CD8-positive, alpha-beta memory T cell (primary cell): ENCODE measurements at places on chromosomes 4 and X.

DNA sequence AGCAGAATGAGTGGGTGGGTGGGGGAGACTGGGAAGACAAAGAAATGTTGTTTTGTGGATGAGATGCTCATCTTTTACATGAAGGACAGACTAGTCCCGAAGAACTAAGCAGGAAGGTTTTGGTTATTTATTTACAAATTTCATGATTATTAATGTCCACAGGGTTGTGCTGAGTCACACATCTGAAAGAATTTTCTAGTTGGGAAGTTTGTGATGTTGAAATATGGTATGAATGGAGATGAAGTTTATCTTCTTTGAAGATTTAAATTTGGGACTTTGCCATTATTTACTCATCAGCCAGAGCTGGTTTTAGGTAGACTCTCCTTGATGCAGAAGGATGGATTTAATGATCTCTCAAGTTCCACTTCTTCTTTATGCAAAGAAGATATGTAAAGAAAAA, 75.5 kb downstream of the MOSPD2 start:
- no peak overlapping the region for H3K4me3 ChIP-seq
- no peaks in the 10 kb centered on the region for H3K36me3 ChIP-seq
- H3K4me1 ChIP-seq, result no peaks in the 10 kb centered on the region

- H3K27ac ChIP-seq, result no peak overlapping the region
- no peak overlapping the region for H3K4me3 ChIP-seq
- H3K27me3 ChIP-seq, result no peaks in the 10 kb centered on the region
- H3K4me1 ChIP-seq, result no peaks in the 10 kb centered on the region
- H3K36me3 ChIP-seq, result no peaks in the 10 kb centered on the region
- DNase-seq, result no peak
Measured at GRCh38 chrX:131789664-131790063, 233.4 kb upstream of the STK26 start.

- H3K27me3 ChIP-seq, result no peaks in the 10 kb centered on the region
- no peak for DNase-seq
- no peak overlapping the region for H3K4me3 ChIP-seq
- H3K4me1 ChIP-seq, result peaks cover 15% of the 10 kb centered on the region
Measured at GRCh38 chr4:77153006-77153405, 4.0 kb upstream of the CCNG2 start.

GRCh38 chrX:53305219-53305995, 24.0 kb upstream of the IQSEC2 start:
- H3K27me3 ChIP-seq, result no peaks in the 10 kb centered on the region
- DNase-seq, result no peak
- H3K36me3 ChIP-seq, result no peaks in the 10 kb centered on the region
- no peak overlapping the region for H3K27ac ChIP-seq
- H3K4me3 ChIP-seq, result no peak overlapping the region

- peak overlapping the region; percentile 63 for H3K27ac ChIP-seq
- no peaks in the 10 kb centered on the region for H3K36me3 ChIP-seq
- H3K4me3 ChIP-seq, result peak overlapping the region; percentile 54
- H3K4me1 ChIP-seq, result peaks cover 30% of the 10 kb centered on the region
- no peaks in the 10 kb centered on the region for H3K27me3 ChIP-seq
- peak; percentile 60 for DNase-seq
Measured at GRCh38 chr4:173169428-173170181, 994 bp downstream of the GALNT7 start.
